NCI-H2107 (cell line): ENCODE measurements at places on chromosomes 1 and 21.

- DNase-seq: no peak
These were observed 102.9 kb downstream of the DTL start for GRCh38 chr1:212138457-212138856.

GRCh38 chr1:223500560-223501425 is 107.6 kb downstream of the CCDC185 start:
- DNase-seq: no peak

- no peak for DNase-seq
These were observed 207.9 kb downstream of the RRAGC start for GRCh38 chr1:38651669-38652068.

DNA sequence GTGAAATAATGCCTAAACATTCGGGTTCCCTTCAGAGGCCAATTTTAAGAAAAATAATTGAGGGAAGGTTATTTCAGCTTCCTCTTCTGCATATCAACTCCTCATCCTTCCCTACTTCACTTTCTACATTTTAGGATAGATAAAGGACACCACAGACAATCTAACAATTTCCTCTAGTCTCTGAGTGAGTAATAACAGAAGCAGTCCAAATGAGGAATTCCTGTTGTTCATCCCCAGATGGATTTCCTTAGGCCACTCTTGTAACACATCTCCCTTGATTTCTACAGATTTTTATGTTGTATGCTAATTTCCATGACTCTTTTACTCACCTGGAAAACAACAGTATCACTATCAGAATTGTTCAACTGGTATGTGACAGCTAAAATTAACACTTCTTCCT is 87.7 kb upstream of the LYPLAL1 start:
- no peak for DNase-seq

DNA sequence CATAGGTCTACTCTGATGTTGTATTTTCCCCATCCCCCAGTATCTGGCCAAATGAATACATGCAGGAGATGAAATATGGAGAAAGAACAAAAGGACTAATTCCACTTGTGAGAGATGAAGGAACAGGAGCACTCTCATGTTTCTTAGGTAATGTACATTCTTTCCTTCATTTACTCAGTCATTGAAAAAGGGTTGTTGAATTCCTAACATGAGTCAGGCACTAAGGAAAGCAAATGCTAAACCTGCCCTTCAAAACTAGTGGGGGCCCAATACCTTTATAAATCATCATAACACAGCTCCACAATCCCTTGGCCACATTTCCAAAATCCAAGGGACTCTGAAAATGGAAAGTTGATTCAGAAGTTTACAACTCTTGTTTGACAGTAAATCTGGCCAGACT is 94.3 kb downstream of the DIRAS3 start:
- no peak for DNase-seq

DNA sequence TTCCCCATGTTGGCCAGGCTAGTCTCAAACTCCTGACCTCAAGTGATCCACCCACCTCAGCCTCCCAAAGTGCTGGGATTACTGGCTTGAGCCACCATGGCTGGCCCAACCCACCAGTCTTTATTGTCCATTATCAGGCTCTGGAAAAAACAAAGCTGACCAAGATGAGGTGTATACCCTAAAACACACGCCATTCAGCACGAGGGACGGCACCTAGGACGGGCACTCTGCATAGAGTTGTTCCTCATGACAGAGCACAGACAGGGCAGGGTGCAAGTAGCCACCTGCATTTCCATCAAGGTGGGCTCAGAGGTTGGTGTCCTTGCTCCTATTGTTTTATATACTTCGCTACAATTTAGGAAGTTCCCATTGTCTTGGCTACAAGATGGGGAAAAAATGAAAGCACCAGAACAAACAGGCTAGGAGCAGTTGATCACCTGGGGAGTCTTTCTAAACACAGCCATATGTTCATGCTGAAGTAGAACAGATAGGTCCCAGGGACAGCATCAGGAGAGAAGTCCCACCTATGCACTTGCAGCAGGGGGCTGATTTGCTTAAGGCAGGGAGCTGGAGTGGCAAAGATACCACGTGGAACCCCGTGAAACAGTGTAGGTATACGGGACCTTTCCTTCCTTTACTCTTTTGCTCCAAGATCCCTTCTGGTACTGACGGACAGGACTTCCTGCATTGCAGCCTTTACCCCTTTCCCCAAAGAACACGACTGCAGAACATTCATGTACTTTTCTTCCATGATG is 4.5 kb downstream of the KRTCAP2 start:
- no peak for DNase-seq

DNA sequence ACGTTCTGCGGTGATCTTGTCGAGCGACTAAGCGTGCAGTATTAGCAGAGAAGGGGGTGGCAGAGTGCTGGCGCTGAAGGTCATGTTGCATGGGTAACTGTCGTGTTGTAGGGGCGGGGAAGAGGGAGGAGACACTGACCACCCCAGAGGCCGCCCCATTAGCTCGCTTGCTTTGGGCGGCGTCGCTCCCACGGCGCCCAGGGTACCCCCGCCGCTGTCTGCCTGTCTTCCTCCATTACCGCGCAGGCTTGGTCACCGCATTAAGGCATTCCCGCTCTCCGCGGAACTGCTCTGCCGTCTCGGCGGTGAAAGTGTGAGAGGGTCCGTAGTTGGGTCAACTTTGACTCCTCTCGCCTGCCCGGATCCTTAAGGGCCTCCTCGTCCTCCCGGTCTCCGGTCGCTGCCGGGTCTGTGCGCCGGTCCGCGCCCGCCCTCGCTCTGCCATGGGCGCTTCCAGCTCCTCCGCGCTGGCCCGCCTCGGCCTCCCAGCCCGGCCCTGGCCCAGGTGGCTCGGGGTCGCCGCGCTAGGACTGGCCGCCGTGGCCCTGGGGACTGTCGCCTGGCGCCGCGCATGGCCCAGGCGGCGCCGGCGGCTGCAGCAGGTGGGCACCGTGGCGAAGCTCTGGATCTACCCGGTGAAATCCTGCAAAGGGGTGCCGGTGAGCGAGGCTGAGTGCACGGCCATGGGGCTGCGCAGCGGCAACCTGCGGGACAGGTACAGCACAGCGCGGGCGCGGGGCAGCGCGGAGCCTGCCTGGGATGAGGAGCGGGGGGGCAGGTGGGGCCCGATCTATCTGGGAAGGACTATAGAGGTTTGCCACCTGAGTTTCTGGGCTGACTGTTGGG is at the start of gene MTARC2:
MTARC2 (plus strand) TSS at position 234 of the 846 bp plus-strand sequence; CDS start at position 444, 210 bp downstream.
- DNase-seq: peak; percentile 41

DNA sequence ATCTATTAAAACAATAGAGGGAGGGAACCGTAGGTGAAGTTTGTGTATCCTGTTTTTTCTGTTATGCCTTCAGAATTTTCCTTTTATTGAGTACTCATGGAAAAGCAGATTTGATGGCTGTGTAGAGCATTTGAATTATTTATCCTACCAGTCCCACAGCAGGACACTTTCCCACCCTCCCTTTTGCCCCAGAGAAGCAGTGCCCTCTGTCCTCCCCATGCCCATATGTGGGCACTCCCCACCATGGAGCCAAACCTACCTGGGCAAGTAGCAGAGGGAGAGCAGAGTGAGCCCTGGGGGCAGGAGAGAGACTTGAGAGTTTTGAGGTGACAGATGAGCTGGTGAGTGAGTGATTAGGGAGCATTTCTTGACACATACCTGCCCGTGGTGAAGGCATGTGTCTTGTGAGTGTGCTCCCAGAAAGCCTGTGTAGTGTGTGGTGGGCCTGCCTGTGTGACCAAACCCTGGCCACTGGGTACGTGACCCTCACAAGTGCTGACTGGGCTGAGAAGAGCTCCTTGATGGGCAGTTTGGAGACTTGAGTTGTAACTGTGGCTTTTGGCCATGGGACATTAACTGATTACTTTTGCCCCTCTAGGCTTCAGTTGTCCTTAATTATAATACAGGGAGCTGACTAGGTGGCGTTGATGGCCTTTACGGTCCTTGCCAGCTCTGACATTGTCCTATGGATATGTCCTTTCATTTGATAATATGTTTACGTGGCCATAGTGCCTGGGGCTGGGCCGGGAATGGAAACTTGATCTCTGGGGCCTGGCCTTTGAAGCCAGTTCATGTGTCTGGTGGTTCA is 3.6 kb downstream of the PSEN2 start:
- no peak for DNase-seq

DNA sequence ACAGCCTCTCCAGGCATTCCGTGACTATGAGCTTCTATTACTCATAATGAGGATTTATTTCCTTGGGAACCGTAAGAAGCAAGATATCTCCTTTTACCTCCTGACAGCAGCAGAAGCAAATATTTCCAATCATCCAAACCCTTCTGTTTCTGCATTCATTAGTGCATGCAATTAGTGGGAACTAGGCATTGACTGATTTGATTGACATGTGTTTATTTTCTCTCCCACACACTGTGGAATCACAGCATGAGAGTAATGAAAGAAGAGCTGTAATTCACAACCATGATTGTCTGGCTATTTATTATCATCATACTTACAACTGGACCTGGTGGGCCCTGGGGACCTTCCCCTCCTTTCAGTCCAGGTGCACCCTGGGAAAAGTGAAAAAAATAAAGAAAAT is 146.8 kb downstream of the COL11A1 start:
- DNase-seq: no peak

GRCh38 chr1:19124273-19124672 is 85.8 kb downstream of the UBR4 start:
- DNase-seq: no peak

GRCh38 chr1:214694769-214695168 is 91.8 kb downstream of the CENPF start:
- DNase-seq: no peak

DNA sequence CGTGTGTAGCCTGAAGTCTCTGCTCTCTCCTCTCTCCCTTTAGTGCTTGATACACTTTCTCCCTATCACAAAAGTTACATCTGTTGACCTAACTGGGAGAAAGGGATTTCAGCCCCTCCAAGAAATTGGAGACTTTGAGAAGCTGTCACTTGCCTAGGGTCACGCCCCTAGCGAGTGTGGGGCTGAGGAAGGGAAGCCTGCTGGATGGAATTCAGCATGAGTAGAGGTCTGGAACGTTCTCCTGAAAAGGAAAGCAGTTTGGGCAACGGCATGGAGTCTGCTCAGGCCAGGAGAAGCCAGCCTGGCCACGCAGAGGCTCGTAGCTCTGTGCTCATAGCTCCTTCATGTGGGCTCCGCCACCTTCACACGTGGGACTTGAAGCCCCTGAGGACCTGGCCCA is 22.4 kb downstream of the COL16A1 start:
- no peak for DNase-seq

- no peak for DNase-seq
These were observed 1.2 kb downstream of the HP1BP3 start for GRCh38 chr1:20785907-20786252.

DNA sequence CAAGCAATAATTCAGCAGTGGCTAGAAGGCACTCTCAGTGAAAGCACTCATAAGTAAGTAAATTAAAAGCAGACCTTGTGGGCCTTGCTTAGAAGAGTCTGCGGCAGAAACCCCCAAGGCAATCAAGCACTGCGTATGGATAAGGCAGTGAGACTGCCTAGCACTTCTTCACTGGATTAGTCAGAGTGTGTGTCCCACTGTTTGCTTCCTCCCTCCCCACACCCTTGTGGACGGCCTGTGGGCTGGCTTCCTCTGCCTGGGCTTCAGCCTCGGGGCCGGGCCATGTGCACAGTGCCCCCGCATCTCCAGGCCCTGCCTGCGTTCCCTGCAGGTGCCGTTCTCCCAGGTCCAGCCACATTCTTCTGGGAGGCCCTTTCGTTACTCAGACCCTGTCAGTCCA is 23.8 kb downstream of the AGT start:
- DNase-seq: no peak

DNA sequence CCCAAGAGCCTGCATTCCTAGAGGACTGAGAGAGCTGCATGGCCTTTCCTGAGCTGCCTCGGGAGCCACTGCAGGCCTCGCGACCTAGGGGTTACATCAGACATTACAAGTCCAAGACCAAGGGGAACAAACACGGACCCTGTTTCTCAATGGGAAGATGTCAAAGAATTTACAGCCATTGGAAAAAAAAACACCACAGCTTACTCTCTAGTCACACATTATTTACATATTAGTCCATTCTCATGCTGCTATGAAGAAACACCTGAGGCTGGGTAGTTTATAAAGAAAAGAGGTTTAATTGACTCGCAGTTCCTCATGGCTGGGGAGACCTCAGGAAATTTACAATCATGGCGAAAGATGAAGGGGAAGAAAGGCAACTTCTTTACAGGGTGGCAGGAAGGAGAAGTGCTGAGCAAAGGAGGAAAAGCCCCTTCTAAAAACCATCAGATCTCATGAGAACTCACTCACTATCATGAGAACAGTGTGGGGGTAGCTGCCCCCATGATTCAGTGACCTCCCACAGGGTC is 8.4 kb upstream of the PRMT2 start:
- DNase-seq: no peak

- no peak for DNase-seq
These were observed 41.0 kb downstream of the KCNN3 start for GRCh38 chr1:154829062-154829461.

- DNase-seq: no peak
These were observed 54.5 kb upstream of the ATP2B4 start for GRCh38 chr1:203572134-203572625.

GRCh38 chr1:9129266-9130041 is 552 bp upstream of the GPR157 start:
- no peak for DNase-seq

- no peak for DNase-seq
These were observed 151.0 kb downstream of the CDC7 start for GRCh38 chr1:91651661-91652071.

- peak; percentile 99 for DNase-seq
These were observed 2.6 kb upstream of the ZBTB18 start for GRCh38 chr1:244048256-244049161.

DNA sequence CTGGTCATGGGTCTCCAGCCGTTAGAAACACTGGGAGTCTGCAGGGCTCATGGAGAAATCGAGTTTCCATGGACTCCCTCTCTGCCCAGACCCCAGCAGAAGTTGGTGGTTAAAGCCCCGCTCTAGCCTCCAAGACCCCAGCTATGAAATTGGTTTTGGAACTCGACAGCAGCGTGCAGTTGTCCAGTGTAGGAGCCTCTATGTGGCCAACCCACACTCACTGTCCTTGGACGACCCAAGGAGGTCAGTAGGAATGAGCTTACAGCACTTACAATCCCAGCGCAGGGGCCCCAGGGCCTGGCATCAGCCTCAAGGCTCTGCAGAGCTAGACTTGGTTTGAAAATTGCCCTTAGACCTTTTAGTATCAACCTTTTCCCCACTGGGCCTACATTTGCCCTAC is 3.2 kb upstream of the PRDM16 start:
- DNase-seq: no peak

DNA sequence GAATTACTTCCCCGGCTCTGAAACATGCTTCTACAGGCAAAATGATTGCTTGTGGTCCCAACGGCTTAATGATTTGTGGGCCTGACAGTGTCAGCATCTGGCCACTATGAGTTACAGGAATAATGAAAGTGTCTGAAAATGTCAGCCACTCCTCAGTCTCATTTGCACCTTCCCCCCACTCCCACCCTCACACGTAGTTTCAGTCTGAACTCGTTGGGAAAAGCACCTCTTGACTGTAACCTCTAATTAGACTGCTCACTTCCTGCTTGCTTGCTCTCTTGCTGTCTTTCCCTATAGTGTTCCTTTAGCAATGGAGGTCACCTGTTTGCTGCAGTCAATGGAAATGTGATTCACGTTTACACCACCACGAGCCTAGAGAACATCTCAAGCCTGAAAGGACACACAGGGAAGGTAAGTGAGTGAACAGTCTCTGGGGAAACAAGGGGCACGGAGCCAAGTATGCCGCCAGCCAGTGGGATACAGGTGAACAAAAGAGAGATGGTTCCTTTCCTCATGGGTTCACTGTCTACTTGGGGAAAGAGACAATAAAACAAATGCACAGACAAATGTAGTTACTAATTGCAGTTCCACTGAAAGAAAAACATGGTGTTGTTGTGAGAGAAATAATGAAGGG is 27.1 kb downstream of the CFAP57 start:
- peak; percentile 97 for DNase-seq
